ENCODE measurements at places on chromosomes 2 and 18.
A peak's percentile ranks its signal among the peaks of the same experiment; 100 is the strongest.

GRCh38 chr18:23137097-23137635 is 1.9 kb downstream of the CABLES1 start:
- no peak for DNase-seq

DNA sequence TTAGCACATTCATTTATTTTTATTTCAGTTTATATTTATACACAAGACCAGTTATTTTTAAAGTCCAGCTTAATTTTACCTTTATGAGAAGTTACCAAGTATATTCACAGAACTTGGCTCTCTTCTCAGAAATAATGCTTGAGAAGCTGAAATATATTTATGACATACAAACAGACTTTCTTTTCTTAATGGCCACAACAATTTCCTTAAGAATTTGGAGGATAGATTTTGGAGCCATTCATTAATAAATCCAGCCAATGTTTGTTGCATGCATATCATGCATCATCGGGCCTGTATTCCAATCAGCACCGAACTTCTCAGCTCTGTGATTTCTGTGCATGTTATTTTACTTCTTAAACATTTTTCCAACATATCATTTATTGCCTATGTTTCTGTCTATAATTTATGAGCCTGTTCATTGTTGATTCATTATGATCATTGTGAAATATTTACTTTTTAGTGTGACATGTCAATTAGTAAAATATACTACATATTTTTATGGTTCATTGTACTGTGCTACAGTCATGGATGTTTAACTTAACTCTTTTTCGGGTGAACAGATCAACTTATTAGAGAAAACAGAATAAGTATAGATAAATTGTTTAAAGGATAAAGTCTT is 3.5 kb downstream of the GULP1 start:
- no peak for DNase-seq

DNA sequence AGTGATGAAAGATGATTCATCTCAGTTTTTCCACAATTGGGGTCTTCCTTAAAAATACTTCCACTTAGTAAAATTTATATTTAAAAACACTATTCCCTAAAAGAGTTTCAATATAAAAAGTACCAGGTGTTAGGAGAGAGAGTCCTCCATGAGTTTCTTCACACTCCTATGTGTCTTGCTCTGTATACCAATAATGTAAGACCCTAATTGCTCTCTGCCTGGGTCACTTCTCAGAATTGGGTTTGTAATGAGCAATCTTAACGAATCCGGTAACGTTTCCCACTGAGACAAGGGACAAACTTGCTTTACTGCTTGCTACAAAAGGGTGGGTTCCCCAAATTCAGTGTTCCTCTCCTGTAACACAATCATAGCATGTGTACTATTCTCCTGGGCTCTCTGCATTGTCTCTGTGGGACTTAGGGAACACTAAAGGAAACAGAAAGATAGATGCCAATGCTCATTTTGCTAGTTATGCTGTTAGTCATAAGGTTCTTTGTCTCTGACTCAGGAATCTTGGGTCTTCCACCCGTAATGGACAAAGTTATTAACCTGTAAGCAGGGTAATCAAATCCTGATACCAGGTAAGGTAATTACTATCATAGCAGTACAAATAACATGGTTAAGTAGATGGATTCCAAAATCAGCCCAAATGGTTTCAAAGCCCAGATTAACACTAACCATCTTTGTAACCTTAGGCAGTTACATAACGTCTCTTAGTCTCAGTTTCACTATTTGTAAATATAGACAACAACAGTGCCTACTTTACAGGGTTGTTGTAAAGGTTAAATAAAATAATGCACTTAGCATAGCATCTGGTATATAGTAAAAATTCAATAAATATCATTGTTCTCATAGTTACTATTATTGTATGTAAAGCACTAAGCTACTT is 46.3 kb downstream of the ITSN2 start:
- no peak for DNase-seq

GRCh38 chr2:51510303-51510702 is 478.4 kb upstream of the NRXN1 start:
- DNase-seq: no peak

- no peak for DNase-seq
Observed at GRCh38 chr2:86065512-86065911, 40.2 kb downstream of the POLR1A start.

GRCh38 chr2:118881490-118882129 is 34.2 kb upstream of the EN1 start:
- peak; percentile 21 for DNase-seq
